Occipital lobe (tissue), 3 donors: ENCODE measurements at places on chromosomes 7 and 10.

DNA sequence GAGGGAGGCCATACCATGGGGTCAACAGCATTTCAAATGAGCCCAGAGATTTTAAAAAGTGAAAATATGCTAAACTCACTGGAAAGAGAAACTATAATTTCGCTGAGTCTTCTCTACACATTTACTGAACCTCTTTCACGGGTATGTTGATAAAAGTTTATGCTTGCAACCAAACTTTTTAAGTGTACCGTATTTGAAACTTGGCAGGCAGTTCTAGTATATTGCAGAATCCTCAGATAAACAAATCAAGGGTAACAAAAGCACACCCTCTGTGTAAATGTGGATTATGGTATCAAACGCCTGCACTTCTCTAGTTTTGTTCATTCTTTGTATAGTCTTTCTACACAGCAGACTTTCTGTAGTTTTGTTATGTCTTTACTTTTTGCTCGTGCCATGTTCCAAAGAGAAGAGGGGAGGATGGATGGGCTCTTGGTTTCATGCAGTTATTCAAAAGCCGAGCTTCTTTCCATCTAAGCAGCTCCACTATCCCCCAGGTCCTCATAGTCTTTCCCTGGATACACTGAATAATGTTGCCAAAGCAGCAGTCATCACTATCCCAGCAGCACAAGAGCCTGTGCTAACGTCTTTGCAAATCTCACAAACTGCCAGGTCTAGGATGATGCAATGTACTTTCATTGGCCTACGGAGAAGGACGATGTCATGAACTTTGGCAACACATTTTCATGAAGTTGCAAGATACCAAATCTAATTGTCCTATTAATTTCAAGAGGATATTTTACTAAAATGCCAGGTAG lies 131.2 kb downstream of the MPP7 start:
- DNase-seq, result no peak

- DNase-seq, result no peak
Observed at GRCh38 chr7:139105484-139105883, 4.0 kb downstream of the ZC3HAV1 start.

- DNase-seq, result no peak
Observed at GRCh38 chr7:86025807-86026206, 617.9 kb upstream of the GRM3 start.

GRCh38 chr7:39683216-39683845 lies 60.0 kb downstream of the RALA start:
- DNase-seq, result no peak

GRCh38 chr10:99695761-99696160 lies 36.2 kb downstream of the COX15 start:
- DNase-seq, result no peak

DNA sequence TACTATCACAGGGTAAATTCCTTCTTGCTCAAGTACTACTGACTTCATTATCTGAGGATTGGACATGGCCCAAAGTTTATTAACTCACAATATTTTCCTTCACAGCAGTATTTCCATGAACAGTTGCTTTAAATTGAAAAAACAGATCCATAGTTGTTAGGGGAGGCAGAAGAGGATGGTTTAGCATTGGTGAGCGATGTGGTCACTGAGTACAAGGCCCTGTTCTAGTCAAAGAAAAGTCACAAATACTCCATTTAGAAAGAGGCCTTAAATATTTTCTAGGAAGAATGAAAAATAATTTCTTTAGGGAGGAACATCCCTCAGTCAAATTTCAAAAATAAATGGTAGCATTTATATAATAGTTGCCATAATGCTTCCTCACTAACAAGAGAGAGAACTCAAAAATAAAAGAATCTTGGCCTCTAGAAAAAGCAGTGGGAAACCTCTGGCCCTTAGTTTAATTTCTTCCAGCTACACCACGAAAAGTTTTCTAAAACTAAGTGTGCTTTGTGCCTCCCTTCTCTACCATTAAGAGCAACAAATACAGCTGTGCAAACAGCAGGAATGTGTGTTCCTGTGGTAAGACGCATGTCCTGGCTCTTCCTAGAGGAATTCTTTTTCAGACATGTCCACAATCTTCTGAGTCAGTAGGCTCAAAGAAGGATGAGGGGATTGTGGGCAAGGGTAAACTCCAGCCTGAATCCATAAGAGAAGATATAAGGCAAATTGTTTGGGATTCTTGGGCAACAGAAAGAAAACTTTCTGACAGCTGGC lies 105.7 kb downstream of the HOXA1 start:
- DNase-seq, result no peak

DNA sequence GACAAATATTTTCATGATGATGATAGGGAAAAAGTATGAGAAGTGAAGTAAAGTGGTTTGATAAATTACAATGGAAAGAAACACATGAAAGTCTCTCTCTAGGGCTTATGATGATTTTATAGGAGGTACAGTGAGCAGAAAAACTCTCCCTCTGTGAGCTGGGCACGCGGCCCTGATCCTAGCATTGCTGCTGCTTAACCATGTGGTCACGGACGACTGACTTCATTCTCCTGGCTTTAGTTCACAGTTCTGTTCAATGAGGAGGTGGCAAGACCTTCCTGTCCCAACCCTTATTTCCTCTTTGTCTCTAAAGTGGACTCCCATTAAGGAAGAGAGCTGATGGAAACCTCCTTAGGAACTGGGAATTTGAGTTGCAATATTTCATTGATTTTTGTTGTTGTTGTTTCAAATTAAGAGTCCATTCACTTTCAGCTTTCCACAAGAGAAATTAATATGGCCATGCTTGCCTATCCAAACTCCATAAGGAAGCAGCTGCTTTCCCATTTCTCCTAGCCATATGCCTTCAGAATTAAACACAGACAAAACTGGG lies 8.2 kb upstream of the PON3 start:
- DNase-seq, result peak; percentile 3

DNA sequence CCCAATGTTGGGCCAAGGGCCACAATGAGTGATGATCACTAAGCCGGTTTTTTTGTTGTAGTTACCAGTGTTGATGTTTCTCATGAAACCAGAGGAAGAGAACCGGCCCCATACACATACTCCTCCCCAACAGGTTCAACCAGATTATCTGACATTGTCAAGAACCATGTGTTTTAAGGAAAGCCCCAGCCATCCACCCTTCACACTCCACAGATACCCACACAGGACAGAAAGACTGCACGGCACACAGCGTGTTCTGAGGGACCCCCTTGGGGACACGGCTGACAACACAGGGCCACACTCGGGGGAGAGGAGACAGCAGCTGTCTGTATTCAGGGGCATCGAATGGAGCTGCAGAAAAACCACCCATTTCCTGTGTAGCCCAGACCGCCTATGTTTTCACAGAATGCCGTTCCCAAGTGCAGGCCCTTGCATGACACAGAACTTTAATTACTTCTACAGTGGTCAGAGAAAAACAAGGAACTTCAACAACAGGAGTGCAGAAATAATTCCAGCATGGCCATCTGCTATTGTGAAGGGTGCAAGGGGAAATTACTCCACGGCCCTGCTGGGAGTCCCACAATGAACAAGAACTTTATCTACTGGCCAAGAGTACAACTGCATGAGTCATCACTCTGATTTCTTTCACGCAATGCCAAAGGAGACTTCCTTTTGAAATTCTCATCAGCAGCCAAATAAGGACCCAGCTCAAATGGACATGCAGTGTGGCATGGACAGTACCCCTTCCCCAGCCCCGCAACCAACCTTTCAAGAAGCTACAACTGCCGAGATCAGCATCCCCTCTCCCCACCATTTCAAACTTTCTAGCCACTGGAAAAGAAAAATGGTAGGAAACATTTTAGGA lies 2.3 kb downstream of the KLF6 start:
- peak; percentile 62 for DNase-seq

DNA sequence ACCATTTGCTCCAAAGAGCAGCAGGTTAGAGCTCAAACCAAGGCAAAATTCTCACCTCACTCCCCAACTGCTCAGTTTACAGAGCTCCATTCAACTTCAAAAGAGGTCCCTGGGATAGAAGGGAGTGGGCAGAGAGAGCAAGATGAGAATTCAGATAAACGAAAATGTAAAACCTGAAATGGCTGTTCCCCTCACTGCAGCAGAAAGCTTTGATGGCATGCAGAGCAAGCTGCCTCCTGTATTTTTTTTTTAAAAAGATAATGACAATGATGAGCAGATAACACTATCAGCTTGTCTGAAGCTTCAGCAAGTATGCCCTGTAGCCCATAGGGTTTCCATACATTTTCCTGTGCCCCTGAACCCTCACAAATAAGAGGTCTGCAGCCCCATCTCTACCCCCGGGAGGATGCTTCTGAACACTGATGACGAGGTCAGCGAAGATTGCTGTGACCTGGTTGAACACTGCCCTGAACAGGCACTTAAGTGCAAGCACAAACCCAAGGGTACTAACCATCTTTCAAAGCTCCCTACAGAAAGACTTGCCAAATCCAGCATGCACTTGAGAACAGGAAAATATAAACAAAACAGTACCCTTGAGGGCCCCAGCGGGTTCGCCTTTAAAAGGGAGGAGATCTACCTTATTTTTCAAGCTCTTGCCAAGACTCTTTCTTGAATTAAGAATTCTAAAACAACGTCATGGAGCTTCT lies 81.3 kb downstream of the GLI3 start:
- DNase-seq, result no peak

DNA sequence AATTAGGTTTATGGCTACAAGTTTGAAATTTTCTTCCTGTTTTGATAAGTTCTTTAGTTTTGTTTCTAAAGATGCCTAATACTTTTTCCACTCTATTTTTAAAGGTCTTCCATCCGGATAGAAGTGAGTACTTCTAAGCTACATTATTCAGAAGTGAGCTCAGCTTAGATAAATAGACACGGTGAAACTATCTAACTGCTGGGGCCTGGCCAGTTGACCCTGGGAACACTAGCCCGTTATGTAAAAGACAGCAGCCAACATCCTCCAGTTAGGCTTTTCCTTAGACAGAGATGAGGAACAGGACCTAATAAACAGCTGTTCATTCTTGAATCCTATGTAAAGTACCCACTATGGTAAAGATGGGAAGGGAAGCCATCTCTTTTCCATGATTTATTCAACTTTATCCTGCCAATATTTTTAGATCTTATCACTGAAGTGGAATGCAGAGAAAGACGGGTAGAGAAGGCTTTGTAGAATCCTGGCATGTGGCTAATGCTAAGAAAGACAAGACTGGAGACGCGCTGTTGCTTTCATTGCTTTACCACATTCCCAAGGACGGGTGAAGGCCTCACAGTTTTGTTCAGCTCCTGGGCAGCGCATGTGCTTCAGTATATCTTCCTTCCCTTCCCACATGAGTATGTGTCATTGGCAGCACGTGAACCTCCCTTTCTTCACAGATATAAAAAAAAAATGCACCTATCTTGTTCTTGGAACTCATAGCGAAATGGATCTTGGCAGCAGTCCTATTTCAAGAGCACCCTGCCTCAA lies 340.0 kb upstream of the MEOX2 start:
- DNase-seq, result no peak

- DNase-seq, result peak; percentile 39
Observed at GRCh38 chr7:7719236-7719635, 829 bp upstream of the RPA3 start.

GRCh38 chr10:49735848-49736563 lies 26.1 kb downstream of the OGDHL start:
- DNase-seq, result no peak

DNA sequence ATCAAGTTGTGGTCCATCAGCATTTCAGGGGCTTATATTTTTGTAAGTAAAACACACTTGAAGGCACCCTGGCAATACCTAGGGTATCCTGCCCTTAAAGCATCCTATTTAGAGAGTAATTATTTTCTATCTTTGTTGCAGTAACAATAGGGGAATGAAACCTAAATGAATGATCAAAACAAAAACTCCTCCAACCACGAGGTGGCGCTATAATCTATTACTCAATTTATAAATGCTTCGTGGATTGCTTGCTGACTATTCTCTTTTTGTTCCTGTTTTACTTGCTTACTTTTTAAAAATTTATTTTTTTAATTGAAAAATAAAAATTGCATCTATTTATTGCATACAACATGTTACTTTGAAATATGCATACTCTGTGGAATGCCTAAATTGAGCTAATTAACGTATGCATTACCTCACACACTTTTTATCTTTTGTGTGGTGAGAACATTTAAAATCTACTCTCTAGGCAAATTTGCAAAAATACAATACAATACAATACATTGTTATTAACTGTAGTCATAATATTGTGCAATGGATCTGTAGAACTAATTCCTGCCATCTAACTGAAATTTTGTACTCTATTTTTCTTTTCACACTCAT lies 147.7 kb upstream of the BMPER start:
- no peak for DNase-seq

DNA sequence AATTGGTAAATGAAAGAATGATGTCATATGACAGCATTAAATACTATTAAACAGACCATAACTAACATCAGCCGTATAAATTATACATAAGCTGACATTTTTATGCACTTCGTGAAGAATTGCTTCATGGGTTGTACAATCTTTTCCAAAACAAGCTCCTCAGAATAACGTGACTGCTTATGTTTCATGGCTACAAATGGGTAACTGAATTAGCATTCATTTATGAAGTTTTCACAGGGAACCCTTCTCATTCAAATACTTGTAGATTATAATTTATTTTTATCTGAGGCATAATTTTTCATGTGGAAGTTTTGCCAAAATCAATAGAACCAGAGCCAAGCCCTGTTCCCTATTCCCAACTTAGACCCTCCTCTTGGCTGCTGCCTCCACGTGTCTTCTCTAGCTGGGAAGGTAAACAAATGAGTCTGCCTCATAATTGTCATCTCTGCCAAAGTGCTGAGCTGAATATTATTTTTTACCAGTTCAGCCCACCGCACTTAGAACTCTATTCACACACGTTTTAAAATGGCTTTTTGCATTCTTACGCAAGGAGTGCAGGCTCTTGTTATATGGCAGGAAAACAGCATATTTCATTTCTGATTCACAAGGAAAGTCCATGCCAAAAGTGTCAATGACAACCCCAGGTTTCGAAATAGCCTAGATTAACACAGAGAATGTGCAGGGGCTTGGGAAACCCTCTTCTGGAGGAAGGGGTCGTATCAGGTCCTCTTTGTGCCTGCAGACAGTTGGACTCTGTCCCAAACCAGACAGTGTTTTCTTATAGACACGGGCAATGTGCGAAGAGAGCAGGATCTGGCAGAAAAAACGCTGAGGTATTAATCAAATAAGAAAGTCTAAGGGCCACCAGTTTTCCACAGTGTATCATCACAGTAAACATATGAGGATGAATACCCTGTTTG lies 370.7 kb upstream of the MGMT start:
- no peak for DNase-seq

- no peak for DNase-seq
Observed at GRCh38 chr7:120278773-120279172, 5.8 kb downstream of the KCND2 start.

DNA sequence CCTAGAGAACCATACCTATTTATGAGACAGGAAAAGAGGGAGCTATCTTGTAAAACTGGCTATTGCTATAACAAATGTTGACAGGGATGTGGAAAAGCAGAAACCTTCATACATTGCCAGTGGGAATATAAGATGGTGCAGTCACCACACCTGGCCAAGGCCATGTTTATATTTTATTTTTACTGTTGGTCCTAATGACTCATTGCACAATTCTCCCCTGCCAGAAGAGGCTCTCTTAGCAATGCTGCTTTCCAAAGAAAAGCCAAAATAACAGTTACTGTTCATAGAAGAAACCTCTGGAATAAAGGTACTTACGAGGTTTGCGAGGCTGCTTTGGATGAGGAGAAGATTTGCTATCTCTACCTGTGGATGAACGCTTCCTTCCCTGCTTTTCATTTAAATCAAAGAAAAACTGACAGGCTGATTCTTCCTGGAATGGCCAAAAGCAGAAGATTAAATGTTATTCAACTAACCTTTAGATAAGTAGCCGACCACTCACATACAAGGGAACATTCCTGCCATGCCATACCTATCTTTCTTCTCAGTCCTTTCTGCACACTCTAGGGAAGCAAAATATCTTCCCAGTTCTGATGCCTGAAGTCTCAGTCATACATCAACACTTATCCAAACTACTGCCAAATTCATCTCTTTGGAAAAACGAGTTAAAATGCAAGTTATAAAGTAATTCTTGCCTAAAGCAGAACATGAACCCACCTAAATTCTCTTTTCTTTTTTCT lies 16.3 kb upstream of the CHUK start:
- no peak for DNase-seq
